ENCODE measurements at places on chromosomes 5 and 9.

GRCh38 chr5:95822043-95822541 lies 434 bp downstream of the GLRX start:
- peak; percentile 62 for DNase-seq

- no peak for DNase-seq
Measured at GRCh38 chr9:86575825-86576525, 221.8 kb upstream of the TUT7 start.

DNA sequence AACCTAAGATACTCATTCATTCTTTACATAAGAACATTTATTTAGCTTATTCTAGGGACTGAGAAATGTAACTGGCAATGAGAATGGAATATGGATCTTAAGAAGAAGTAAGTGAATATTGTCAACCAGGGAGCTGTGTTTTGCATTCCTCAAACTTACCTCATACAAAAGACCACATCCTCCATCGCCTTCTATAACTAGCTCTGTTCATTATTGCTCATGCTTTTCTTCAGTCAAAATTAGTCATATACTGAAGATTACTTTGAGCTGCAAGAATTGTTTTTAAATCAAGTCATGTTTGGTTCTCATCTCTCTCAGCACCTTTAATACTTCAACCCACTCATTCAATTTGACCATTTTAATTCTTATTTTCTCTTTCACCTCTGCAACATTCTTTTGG lies 140.3 kb upstream of the RASA1 start:
- DNase-seq = no peak

DNA sequence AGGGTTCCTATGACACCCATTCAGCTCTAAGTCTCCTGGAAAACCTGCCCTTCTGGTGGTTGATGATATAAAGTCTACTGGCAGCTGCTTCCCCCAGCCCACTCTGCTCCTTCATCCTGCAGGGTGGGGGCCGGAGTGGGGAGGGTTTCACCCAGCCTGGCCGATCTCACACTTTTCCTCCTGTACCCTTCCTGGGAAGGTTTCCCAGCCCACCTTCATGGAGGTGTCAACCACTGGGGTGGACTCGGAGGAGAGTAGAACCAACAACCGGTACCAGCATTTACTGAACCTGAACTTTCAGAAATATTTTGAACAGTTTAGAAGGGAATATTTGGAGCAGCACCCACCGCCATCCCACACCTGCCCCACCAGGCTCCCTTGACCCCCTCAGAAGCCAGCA lies 30.4 kb downstream of the ROR2 start:
- DNase-seq = no peak
